Bone marrow (tissue), 2 donors: ENCODE measurements at places on chromosomes 4 and X.

DNA sequence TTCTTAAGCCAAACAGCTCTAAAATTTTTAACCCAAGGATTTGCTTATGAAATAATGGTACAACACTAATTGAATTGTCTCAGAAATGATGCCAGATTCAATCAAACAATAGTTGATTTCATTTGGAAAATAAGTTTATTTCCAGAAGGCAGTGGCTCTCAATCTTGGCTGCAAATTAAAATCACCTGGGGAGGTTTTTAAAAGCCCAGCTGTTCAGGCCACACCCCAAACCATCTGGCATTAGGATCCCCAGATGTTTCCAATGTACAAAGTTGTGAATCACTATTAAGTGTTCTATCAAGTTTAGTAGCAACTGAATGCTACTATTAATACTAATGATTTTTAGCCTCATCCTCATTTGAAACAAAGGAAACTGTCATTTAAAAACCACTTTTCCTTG, 22.2 kb downstream of the TMEM184C start:
- DNase-seq = no peak

DNA sequence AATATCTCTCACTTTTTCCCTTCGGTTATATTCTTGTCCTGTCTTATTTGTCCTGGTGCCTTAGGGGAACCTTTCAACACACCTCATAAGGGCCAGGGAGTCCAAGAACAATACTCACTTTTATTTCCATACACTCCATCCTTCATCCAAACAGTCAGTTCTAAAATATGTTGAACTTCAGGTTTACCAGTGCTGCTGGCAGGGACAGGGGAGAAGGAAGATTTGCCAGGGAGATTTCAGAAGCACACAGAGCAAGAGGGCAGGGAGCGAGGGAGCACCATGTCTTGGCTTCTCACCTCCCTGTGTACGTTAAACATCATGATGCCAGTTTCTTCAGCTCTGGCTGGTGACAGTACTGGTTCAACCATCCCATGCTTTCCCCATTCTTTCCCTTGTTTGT, 631.1 kb upstream of the FAT1 start:
- DNase-seq = no peak

- DNase-seq = no peak
Measured at GRCh38 chr4:55409468-55410171, 13.9 kb downstream of the TMEM165 start.

GRCh38 chr4:95637043-95637600, 88.3 kb upstream of the UNC5C start:
- DNase-seq = no peak

GRCh38 chrX:18994713-18995112, 10.8 kb upstream of the PHKA2 start:
- DNase-seq = no peak

DNA sequence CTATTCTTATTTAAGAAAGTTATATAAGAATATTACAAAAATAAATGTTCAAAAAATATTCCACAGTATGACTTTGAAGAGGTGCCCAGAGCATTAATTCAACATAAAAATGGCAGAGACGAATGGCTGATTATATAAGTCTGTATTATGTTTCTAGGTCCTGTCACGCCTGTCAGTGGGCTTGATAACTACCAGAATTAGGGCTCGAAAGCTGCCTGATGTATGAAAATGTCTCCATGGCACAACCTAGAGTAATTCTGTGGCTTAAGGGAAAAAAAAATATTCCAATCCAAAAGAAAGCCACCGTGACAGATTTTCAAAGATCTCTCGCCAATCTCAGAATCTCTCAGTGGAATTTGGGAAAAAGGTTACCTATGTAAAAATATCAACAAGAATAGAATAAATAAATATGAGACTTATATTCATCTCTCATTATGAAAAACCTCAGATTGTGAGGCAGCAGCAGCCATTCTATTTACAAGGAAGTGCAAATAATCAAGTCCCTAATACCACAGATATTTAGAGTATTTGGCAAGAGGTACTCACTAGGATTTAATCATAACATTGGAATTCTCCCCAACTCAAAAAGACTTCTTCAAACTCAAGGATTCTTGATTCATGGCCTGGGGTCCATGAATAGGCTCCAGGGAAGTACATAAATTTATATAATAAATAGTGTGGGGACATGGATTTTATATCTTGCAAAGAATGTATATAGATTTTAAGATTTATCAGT, 489.1 kb upstream of the INTU start:
- no peak for DNase-seq

- no peak for DNase-seq
Measured at GRCh38 chrX:85024562-85024961, 20.9 kb downstream of the APOOL start.

- DNase-seq = no peak
Measured at GRCh38 chrX:13955975-13956374, 73.7 kb downstream of the GEMIN8 start.
